Suppressor macrophage treated with lipopolysaccharide for 1 hour (primary cell): ENCODE measurements at places on chromosomes 2 and 18.

DNA sequence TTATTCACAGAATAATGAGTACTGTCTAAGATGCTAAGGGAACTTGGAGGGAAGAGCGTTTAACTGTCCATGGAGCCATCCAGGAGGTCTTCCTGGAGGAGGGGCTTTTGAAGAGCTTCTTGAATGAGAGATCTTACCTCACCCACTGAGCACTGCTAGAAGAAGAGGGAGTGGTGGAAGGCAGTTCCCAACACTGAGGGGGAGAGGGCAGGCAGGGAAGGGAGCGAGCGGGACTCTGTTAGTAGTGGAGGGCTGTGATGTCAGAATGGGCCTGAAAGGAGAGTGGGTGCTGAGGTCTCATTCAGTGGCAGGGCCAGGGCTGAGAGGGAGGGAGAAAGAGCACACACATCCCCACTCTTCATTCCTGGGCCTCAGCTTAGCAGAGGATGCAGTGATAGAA lies 65.0 kb downstream of the NCK2 start:
- no peak for DNase-seq

- no peak for DNase-seq
Measured at GRCh38 chr2:238362626-238363025, 42.3 kb downstream of the TRAF3IP1 start.

DNA sequence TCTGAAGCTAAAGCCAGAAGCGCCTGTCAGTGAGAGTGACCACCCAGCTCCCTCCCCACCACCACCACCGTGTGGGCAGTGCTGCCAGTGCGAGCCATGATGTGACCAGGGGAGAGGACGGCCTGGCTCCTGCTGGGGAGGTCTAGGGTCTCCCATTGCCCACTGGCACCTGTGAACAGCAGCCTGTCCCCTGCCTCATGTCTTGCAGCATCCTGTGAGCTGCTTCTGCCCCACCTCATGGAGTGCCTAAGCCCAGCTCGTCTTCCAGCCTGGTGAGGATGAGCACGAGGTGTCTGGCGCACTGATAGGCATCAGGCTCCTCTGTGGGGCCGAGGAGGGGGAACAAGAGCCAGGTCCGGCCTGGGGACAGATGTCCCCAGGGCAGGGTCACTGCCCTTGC lies 61.4 kb downstream of the FAM168B start:
- DNase-seq = no peak

GRCh38 chr2:47704287-47704686 lies 78.7 kb upstream of the MSH6 start:
- DNase-seq = no peak

GRCh38 chr2:109384308-109385271 lies 229.2 kb downstream of the SEPTIN10 start:
- no peak for DNase-seq

GRCh38 chr2:12513339-12513738 lies 203.4 kb upstream of the TRIB2 start:
- no peak for DNase-seq

GRCh38 chr2:72330652-72331051 lies 183.0 kb upstream of the CYP26B1 start:
- DNase-seq = no peak

GRCh38 chr18:35099911-35100310 lies 58.7 kb downstream of the MAPRE2 start:
- DNase-seq = no peak

GRCh38 chr18:72056171-72056570 lies 488.0 kb downstream of the CBLN2 start:
- DNase-seq = no peak

GRCh38 chr2:189143925-189144324 lies 35.6 kb downstream of the COL5A2 start:
- DNase-seq = no peak

- no peak for DNase-seq
Measured at GRCh38 chr2:174682007-174682577, 82.2 kb downstream of the CHRNA1 start.

DNA sequence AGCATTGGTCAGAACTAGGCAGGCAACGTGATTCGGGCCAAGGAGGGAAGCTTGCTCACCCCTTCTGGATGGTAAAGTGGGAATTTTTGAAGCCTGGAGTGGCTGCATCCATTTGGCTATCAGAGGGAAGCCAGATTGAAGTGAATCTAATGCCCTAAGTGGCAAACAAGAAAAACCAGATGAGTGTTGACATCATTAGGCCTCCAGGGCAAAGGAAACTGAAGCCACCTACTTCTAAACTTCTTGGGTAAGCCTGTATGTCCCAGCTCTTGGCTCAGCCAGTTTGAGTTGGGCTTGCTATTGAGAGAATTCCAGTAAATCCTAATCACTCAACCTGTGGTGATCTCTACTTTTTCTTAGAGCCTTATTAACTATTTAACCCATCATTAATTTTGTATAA lies 20.9 kb downstream of the SOX11 start:
- no peak for DNase-seq

GRCh38 chr2:159080641-159081040 lies 112.2 kb downstream of the TANC1 start:
- DNase-seq = no peak

GRCh38 chr18:31497836-31498573 lies at the start of gene DSG2:
Gene DSG2, plus strand, starts transcription at chr18:31498177. Its CDS starts 75 bp downstream, at chr18:31498252.
- peak; percentile 43 for DNase-seq

- DNase-seq = no peak
Measured at GRCh38 chr2:27520316-27520715, 23.7 kb downstream of the GCKR start.

- no peak for DNase-seq
Measured at GRCh38 chr2:198440833-198441232, 636.4 kb downstream of the PLCL1 start.

GRCh38 chr2:37587817-37588216 lies 83.6 kb downstream of the CDC42EP3 start:
- no peak for DNase-seq

DNA sequence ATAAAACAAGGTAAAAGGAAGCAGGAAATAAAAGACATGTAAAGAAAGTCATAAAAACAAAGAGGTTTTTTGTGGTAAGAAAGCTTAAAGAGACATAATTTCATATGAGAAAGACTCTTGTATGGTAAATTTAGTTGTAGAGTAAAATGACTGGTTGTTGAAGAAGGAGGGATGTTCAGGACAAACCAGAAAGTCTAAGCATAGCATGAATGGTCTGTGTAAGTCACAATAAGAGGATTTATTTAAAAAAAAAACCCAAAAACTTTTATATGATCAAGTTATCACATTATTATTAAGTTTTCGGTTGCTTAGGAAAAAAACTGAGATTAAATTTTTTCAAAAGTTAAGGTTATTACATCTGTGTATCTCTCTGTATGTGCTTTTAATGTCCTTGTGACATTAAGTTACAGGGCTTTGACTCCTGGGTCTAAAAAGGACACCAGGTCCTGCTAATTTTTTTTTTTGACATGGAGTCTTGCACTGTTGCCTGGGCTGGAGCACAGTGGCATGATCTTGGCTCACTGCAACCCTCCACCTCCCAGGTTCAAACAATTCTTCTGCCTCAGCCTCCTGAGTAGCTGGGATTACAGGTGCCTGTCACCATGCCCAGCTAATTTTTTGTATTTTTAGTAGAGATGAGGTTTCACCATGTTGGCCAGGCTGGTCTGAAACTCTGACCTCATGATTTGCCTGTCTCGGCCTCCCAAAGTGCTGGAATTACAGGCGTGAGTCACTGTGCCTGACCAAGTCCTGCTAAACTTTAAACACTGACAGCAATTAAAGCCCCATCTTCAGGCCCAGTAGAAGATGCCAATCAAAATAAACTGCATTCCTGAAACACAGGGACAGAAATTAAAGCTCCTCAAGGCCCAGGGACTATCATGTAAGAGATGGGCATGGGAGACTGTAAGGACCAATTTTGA lies 14.2 kb upstream of the OXER1 start:
- no peak for DNase-seq

DNA sequence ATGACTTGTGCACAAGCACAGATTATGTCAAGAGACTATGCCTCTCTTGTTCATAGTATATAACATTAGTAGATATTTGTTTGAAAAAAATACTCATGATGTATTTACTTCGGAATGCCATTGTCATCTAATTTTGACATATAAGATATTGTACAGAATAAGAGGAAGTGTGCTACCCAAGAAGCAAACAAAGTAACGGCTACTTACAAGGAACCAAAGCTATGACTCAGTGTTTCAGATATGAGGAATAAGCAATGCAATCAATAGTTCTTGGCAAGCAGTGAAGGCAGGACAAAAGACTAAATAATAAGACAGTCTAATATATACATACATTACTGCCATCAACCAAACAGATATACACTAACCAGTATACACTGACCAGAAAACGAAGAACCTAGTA lies 256.3 kb downstream of the CCDC178 start:
- DNase-seq = peak; percentile 40

DNA sequence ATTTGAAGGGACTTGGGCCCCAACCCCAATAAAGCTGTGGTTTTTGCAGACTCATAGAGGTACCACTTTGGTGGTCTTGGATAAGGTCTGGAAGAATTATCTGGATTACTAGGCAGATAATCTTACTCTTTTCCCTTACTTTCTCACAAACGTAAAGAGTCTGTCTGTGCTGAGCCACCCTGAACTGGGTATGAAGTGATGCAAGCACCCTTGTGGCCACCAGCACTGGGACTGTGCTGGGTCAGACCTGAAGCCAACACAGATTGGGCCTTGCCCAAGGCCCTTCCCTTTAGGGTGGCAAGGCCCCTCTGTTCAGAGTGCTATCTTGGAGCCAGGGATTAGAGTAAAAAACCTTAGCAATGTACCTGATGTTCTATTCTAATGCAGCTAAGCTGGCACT lies 827.0 kb upstream of the RAB6C start:
- DNase-seq = no peak

GRCh38 chr2:68420254-68420910 lies 46.7 kb downstream of the FBXO48 start:
- no peak for DNase-seq

GRCh38 chr18:58691256-58691655 lies 20.0 kb downstream of the MALT1 start:
- no peak for DNase-seq

DNA sequence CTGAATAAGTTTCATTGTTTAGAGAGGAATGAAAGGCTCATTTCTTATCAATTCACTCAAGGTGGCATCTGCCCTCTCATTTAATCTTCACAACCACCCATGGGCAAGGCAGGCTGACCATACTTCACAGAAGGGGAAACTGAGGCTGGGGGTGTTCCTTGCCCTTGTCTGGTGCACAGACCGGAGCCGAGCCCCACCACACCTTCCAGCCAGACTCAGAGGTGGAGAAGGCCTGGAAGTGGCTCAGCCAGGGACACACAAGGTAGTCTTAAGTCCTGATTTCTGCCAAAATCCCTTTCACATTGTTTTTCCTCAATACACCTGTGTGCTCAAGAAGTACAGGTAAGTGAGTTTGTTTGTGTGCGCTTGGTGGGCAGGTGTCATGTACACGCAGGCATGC lies 111.9 kb upstream of the TEX51 start:
- no peak for DNase-seq

DNA sequence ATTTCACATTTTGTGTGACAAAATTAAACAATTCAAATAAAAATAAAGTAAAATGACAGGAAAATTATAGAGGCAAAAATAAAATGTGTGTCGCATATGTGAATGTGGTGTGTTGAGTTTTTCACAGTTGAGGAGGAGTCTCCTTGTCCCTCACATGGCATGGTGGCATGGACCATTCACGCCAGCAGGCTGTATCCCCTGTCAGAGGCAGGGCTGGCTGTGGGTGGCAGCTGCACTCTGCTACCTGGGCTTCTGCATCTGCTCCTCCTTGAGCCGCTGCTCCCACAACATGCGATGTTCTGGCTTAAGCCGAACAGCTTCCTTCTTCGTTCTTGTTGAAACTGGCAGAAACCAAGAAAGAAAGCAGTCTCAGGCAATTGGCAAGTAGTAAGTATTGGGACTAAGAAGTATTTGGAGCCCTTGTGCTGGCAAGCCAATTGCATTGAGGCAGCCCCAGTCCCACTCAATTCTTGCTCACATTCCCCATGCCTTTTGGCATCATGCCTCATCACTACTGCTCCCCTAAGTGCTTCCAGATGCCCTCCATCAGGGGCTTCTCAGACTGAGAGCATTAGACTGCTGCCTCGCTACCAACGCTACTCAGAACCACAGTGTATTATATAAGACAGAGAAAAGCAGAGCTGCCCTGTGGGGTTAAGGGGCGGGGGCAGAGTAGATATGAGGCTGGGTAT lies 177.9 kb upstream of the NABP1 start:
- DNase-seq = no peak

- DNase-seq = no peak
Measured at GRCh38 chr2:37569986-37570679, 101.3 kb downstream of the CDC42EP3 start.

DNA sequence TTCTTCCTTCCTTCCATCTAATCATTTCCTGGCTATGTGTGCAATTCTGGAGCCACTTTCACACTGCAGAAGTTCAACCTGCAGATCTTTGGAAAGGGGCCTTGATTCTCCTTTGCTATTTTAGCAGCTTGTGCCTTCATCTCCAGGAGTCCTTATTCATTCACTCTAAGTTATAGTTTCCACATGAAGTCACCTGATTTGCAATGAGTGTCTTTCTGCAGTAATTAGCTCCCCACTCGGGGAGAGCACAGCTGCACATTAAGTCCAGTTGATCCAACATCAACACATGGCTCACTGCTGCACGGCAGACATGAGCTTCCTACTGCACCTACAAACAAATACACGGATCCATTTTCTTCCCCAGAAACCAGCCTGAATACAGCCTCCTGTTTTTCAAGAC lies 323.1 kb upstream of the TNP1 start:
- DNase-seq = no peak
